ENCODE measurements at places on chromosomes 5 and 9. TPM values are rescaled to one million over a fixed set of nuclear protein-coding genes. Genes with fewer than 3 reads are reported as not detected.
A peak's percentile ranks its signal among the peaks of the same experiment; 100 is the strongest.

MARVELD2 gene
- 1.9 TPM for total RNA-seq

SH3PXD2B gene
- total RNA-seq = 20.9 TPM

C5orf46 gene
- total RNA-seq = not detected

AK8 gene
- 0.73 TPM for total RNA-seq

NAIF1 gene
- total RNA-seq = 9.3 TPM

FGF10 gene
- total RNA-seq = not detected

NR4A3 gene
- 6.7 TPM for total RNA-seq

SPATA31A3 gene
- total RNA-seq = not detected

CYFIP2 gene
- 181 TPM for total RNA-seq

- no peak for DNase-seq
Observed at GRCh38 chr5:95358320-95358719, 32.8 kb upstream of the FAM81B start.

- DNase-seq = no peak
Observed at GRCh38 chr9:109856785-109857184, 76.8 kb downstream of the PALM2AKAP2 start.

DNA sequence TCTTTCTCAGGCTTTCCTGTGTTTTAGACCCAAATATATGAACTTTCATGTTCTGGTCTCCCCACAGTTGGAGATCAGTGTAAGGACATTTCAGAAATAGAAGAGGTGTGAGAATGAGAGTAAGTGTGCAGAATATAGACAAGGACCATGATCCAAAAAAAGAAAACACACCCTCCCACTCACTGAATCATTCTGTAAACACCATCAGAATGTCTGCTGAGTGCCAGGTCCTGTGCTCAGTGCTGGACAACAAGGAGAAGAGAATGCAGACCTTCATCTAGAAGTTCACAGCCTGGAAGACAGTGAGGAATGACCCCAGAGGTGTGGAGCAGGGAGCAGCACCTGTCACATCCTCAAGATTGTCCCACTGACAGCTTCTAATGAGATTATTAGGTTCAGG is 19.1 kb upstream of the SH3RF2 start:
- no peak for DNase-seq

DNA sequence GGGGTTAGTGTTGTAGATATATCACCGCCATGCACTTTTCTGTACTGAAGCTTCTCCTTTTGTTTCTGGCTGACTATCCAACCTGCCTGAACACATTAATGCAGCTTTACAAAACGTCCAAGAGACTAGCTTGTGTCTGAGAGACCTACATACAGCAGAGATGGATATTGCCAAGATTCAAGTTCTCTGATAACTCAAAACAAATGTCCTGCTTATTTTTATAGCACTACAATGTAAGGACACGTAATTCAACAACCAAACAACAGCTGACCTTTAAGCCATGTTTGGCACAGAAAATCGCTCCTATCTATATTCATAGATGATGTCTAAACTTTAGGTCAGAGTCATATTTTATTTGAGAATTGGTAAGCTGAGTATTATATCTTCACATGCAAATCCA is 76.2 kb upstream of the NTRK2 start:
- no peak for DNase-seq

- DNase-seq = no peak
Observed at GRCh38 chr9:10268531-10269485, 344.0 kb downstream of the PTPRD start.

DNA sequence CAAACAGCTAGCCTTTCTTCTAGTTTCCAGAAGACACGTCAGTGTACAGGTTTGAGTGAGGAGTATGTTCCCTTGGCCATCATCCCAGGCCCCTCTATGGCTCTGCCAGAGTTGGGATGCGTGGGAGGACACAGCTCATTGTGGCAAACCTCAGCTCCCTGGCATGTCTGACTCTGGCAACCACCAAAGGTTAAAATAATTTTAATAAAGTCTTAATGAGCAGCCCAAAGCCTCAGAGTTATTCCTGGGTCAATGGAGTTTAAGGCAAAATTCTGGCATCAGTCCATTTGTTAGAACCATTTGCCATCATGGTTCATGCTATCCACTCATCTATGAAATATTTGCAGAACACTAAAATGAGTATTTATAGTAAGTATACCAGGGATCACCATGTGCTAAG is 79.8 kb upstream of the PAPPA start:
- DNase-seq = no peak

- DNase-seq = no peak
Observed at GRCh38 chr5:38422622-38423021, 133.8 kb downstream of the LIFR start.

- no peak for DNase-seq
Observed at GRCh38 chr5:15643731-15644130, 143.8 kb downstream of the FBXL7 start.

DNA sequence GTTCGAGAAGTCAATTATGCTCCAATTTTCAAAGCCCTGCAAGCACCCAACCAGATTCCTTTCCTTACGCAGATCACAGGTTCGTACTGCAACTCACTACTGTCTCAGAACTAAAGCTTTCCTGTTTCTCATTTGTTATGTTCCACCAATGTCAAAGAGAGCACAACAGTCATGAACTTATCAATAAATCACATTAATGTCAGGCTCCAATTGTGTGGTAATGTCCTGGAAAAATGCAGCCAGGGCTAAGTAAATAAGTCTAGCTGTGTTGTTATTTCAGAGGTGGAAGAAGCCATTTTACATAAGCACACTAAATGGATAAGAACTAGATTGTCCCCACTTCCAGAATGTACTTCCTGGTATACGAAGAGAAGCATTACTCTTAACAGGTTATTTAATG is 488.6 kb upstream of the PTGER4 start:
- no peak for DNase-seq

GRCh38 chr9:74025402-74025925 is 471.7 kb upstream of the RORB start:
- no peak for DNase-seq

DNA sequence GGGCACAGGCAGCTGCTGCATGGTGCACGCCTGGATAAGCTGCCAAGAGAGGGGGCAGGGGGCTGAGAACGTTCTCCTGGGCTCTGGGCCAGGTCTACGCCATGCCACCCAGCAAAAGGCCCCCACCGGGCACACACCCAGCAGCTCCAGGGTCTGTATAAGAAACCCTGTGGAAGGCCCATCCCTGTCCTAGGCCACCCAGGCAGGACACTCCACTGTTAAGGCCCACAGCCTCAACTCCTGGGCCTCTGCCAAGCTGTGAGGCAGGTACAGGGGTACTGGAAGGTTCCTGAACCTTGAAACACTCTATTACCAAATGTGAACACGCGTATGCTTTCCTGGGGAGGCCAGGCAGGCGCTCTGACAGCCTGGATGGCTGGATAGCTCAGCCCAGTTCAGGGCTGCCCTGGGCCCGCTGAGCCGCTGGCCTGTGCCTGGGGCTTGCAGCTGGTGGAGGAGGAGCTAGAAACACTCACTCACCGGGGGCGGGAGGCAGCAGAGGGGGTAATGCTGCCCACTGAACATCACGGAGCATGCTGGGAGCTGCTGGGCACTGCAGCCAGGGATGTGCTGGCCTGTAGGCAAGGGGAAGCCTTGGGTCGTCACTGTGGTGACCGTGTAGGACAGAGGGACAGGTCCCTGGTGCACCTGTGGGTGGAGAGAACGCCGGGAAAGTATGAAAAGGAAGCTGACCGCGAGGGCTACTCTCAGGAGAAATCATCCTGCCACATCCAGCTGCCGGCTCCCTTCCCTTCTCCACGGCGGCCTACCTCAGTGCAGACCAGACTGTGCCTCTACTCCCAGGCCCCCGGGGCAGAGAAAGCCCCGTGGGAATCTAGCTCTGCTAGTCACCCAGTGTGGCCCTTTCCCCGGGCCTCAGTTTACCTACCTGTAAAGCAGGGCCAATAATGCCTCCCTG is 6.0 kb downstream of the RNF44 start:
- peak; percentile 83 for DNase-seq

DNA sequence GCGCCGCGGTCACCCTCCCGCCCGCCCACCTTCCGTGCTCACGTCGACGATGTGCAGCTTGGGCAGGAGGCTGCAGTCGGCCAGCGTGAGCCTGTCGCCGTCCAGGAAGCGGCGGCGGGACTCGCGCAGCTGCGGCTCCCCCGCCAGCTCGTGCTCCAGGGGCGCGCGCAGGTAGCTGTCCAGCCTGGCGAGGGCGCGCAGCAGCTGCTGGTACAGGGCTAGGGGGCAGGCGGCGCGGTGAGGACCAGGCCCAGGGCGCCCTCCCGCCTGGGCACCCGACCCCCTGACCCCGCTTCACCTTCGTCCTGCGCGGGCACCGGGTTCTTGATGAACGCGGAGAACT is 1.5 kb downstream of the CLIC3 start:
- no peak for DNase-seq

DNA sequence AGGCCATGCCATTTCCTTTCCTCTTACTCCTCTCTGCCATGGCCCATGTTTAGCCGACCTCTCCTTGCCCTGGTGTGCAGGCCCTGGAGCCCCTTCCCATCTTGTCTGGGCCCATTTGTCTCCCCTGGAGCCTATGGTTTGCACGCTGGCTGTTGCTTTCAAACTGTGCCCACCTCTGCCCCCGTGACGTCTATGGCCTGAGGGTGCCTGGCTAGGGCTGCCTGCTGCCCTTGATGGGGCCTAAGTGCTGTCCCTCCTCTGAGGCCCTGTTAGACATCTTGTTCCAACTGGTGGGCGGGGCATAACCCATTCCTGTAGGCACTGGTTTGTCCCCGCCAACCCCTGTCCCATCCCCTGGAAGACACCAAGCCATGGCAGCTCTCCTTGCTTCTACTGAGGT is 22.7 kb upstream of the ENHO start:
- DNase-seq = no peak
